ENCODE measurements at places on chromosomes 5 and 9. TPM values are rescaled to one million over a fixed set of nuclear protein-coding genes. Genes with fewer than 3 reads are reported as not detected.

The SV2C gene
- 0.52 TPM for total RNA-seq

The ALDOB gene
- total RNA-seq = not detected

The SETD9 gene
- 11.3 TPM for total RNA-seq

The IFNA21 gene
- not detected for total RNA-seq

The FAM219A gene
- 18.0 TPM for total RNA-seq

The IL4 gene
- total RNA-seq = not detected

DNA sequence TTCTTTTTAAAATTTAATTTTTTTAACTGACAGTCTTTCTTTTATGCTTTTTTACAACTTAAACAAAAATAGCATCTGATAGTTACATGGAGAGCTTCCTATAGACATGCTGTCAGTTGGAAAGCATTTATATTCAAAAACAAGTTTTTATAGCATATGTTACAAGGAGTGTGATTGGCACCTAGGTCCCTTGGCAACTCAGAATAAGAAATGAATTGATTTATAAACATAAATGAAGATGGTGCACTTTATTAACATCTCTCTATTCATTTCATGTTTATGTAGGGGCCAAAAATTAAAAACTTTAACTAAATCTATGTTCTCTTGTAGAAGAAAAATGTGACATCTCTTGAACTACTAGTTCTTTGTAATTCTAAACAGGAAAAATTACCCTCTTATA lies 153.2 kb downstream of the XRCC4 start:
- DNase-seq = no peak

GRCh38 chr5:35201291-35201690 lies 29.0 kb downstream of the PRLR start:
- no peak for DNase-seq

GRCh38 chr5:180860273-180860886 lies 696 bp downstream of the ZFP62 start:
- DNase-seq = no peak

GRCh38 chr9:123421801-123422455 lies 65.9 kb downstream of the CRB2 start:
- no peak for DNase-seq

DNA sequence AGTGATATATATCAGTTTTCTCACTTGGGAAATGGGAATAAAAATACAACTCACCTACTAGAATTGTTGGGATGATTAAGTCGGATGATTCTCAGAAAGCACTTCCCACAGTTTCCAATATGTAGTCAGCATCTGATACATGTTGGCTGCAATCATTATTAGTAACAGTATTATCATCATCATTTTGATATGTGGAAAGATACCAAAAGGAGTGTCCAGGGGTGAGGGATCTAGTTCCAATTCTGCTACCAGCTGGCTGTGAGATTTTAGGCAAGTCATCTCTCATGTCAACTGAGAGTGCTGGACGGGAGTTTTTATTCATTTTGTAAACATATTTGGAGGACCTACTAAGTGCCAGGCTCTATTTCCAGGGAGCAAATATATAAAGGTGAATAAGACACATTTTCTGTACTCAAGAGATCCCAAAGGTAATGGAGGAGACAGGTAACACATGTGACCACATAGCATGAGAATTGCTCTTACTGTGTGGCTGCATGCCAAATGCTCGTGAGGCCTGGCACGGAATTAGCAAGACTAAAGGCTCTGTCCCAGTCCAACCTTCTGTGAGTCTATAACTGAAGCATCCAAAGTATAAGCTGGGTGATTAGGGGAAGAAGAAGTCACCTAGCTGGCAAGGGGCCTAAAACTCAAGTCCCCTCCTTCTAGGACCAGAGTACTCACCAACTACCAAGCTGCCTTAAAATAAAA lies 83.0 kb downstream of the GRIA1 start:
- DNase-seq = no peak

DNA sequence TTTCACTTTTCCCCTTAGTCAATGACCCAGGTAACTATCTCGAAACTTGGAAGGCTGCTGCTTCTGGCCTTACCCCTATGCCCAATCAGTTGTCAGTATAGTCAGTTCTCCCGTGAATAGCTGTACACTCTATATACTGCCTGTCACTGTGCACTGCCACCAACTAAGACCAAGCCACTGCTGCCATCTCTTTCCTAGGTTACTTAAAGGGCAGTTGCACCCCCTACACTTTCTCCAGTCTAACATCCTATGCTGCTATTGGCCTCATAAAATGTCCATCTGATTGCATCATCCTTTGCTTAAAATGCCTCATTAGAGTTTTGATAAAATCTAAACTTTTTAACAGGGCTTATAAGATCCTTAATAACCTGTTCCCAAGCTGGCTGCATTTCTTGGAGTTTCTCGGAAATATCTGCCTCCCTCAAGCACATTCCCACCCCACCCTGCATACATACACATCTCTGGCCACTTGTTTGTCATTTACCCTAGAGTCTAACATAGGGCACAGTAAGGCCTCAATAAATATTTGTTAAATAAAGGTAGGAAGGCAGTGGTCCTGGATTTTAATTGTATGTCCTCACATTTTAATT lies 32.8 kb upstream of the TNFAIP8 start:
- no peak for DNase-seq

DNA sequence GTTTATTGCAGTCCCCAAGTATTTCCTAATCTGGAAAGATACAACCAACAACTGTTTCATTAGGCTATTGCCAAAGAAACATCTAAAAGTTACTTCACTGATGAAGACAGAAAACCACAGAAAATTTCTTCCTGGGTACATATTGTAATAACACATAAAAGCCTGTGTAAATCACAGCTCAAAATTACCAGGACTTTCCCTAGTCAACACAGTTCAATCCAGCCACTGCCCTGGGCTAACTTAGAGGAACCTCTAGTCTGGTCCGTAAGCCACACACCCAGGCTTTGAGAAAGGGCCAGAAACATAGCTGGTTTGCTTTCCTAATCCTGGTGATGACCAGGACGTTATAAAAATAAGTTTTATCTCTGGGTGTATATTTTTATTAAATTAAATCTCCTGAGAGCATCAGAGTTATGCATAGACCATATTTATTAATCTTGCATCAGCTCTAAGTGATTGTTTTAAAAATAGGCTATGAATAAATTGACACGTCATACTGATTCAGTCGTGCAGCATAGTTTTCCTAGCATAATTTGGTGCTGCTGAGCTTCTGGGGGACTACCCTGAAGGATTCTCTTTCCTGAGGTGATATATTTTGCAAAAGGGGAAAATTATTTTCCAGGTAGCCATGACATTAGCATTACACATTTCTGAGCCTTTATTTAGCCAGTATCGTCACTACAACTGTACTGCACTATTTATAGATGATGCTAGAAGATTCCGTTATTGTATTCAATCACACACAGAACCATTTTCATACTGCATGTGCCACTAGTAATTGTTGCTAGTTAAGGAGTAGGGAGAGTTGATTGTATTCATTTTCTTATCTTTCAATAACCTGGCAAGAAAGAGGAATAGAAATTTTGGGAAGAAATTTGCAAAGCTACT lies 12.6 kb upstream of the MUSK start:
- DNase-seq = no peak

- no peak for DNase-seq
Observed at GRCh38 chr9:104907278-104907951, 20.5 kb downstream of the ABCA1 start.

GRCh38 chr9:14511452-14511851 lies 181.8 kb downstream of the ZDHHC21 start:
- DNase-seq = no peak

DNA sequence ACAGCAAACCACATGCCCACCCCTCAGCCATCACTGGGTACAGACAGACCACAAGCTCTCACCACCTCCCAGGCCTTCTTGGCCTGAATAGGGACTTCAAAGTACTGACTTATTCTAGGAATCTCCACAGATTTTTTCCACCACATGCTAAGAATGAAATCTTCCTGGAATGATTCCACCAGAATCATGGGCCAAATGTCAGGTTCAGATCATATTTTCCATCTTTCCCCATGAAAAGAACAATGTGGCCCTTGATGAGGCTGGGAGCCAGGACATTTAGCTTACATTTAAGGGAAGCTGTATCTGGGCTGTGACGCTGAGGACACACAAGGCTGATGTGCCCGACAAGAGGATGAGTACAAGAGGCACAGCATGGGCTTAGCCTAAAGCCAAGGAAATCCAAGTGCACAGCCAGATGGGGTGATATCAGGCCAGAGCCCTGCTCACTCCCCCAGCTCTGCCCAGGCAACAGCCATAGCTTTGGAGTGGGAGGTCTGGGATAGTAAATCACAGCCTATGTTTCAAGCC lies 28.1 kb downstream of the ACSL6 start:
- DNase-seq = no peak

DNA sequence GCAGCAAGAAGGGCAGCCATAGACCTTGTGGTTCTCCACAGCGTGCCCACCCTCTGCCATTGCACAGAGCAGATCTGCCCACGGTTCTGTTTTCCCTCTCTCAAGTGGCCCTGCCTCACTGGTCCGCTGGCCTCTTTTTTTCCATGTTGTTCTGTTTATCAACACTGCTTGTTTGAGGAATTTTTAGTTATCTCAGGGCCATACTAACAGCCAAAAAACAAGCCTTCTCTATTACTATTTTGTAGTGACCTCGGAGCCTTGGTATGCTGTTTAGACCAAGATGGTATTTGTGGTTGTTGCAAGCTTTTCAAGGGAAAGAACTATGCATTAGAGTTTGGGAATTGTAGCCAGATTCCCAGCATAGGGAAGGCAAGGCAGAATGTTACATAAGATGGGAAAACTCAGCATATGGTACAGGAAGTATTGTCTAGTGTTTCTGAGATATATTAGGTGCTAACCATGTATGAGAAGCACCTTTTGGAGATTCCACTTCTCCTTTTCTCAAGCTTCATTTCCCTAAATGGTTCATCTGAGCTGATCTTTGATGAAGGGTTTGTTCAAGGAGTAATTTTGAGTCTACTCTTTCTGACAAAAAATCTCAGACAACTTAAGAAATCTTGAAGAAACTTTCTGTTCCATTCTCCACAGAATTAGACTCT lies 54.3 kb downstream of the NUP214 start:
- no peak for DNase-seq

DNA sequence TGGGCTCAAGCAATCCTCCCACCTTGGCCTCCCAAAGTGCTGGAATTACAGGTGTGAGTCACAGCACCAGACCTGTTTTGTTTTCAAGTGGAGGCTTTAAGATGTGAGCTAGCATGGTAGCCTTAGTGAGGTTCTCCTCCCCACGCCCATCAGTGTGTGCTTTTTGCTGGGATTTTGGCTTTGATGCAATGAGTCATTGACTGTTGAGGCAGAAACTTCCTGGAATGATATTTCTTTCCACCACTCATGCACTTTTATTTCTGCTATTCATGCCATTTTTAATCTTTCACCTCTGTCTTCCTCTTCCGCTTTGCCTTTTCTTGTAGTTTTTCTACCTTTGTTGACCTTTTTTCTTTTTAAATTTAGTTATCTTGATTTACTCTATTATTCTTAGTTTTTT lies 4.2 kb upstream of the NFIL3 start:
- DNase-seq = no peak

- DNase-seq = no peak
Observed at GRCh38 chr9:29439961-29440360, 1866.7 kb upstream of the C9orf72 start.

- DNase-seq = no peak
Observed at GRCh38 chr5:44546286-44546685, 157.1 kb upstream of the FGF10 start.
